ENCODE measurements at places on chromosomes 6 and 20.

GRCh38 chr6:46293641-46294316, 123.0 kb upstream of the ENPP5 start:
- DNase-seq, result no peak

DNA sequence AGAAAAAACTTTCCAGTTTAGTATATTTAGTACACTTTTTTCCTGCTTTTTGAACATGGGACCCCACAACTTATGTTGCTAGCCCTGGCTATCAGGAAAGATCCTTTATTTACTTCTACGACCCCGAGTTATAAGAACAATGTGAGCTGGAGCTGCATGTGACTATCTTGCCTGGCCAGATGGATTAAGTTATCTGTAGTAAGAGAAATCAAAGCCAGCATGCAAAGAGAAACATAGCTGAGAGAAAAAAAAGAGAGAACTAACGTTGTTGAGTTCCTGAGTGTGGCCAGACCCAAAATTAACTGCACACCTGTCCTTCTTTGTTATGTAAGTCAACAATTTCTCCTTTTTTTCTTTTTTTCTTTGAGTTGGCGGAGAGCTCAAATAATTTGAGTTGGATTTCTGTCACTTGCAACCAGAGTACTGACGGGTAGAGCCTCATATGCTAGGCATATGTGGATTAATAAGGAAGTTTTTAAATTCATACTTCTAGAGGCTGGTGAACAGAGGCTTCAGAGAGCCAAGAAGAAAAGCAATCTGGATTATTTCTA, 219.5 kb downstream of the HACE1 start:
- DNase-seq, result no peak

DNA sequence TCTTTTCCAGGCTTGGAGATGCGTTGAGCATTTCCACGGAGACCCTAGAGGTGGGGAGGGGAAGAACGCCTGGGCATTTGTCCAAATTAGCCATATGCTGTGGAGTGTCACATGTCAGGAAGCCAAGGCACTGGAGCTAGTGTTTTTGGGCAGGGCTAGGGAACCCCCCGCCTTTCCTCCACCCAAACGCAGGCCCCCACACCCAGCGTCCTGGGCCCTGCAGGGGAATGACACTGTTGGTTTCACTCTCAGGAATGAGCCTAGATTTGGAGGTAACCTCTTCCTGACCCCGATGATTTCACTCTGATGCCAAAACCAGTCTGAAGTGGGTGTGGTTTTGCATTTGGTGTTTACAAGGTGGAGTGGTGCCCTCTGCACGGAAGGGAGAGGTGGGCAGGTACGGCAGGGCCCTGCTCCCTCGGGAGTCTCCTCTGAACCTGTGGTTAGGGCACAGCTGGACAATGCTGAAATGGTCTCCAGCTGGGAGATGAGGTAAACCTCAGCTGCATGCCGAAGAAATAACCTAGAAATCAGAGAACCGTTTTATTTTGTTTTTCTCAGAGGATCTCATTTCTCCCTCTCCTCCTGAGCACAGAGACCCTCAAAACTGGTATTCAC, 29.5 kb downstream of the MTHFD1L start:
- peak; percentile 85 for DNase-seq

- DNase-seq, result no peak
These were observed 24.7 kb downstream of the TBC1D7 start for GRCh38 chr6:13303668-13304017.

DNA sequence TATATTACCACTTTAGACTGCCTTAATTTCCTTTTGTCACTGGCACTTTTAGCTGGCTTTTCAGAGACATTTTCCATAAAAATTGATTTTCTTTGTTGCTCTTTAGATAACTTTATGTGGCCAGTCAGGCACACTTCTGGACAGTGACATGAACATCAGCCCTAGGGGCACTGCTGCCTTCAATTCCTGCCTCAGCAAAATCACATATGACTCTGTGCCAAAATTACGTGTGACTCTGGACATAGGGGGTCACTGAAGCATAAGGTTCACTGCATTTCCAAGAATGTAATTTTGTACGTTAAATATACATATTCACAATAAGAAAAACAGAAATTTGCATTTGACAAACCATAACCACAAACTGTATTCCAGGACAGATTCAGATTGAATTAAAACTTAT, 66.5 kb downstream of the ESF1 start:
- DNase-seq, result no peak

DNA sequence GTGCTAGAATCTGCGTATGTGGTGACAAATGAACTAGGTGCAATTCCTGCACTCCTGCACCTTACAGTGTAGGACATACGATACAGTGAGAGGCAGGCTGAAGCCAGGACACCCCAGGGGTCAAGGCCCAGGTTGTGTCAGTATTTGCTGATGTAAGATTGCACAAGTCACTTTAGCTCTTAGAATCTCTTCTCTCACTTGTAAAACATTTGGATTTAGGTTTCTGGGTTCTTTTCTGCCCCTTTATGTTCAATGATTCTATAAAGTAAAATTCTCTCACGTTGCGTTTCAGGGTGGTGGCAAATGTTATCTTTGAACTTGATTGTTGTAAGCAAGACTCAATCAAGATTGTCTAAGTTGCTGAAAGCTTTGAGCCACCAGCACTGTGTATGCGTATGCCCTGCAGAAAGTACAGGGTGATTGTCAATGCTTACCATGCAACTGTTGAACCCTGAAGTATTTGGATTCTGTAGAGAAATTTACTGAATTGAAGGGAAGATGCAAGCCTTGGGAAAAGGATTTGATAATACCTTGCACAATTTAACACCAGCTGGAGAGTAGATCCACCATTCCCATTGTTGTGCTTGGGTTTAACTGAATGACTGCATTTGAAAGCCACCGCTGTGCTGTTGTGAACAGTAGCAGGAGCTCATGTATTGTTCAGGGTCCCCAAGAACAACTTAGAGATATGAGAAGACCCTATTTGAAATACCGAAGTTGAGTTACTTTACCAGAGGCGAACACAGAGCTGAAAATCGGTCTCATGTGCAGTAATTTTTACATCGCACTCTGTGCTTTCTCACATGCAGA, 106.1 kb upstream of the CITED2 start:
- no peak for DNase-seq
